Prostate gland (tissue), 2 donors: ENCODE measurements at places on chromosomes 6 and 20. TPM values are rescaled to one million over a fixed set of nuclear protein-coding genes. Genes with fewer than 3 reads are reported as not detected.

GRCh38 chr6:125787791-125788190, 3.0 kb upstream of the NCOA7 start:
- no peak for DNase-seq

- DNase-seq = no peak
These were observed 256.6 kb downstream of the EYS start for GRCh38 chr6:65450451-65450850.

- peak; percentile 74 for DNase-seq
These were observed 14.5 kb downstream of the GNL1 start for GRCh38 chr6:30541515-30542403.

DNA sequence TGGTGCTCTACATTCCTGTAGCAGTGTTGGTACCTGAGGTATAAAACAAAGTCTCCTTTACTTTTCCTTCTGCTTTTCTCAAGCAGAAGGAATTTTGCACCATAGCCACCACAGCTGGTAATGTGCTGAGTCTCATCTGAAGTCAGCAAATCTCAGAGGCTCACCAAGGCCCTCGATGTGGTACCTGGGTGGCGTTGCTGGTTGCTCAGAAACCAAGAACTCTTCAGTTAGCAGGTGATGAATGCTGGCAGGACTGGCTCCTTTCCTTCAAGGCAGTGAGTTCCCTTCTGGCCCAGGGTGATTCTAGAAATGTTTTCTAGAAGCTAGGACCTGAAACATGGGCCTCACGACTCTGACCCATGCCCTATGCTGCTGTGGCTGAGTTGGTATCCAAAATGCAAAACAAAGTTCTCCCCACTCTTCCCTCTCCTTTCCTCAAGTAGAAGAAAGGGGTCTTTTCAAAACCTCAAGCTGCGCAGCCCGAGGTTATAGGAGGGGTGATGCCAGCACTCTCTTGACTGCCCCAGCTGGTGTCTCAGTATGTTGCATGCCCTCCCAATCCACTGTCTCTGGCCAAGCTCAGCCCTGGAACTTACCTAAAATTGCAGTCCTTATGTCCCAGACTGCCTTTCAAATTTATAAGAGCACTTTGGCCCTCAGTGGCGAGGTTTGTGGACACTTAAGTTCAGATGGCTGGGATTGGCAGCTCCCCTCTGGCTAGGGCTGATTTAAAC, 592.3 kb downstream of the FRK start:
- DNase-seq = no peak

DNA sequence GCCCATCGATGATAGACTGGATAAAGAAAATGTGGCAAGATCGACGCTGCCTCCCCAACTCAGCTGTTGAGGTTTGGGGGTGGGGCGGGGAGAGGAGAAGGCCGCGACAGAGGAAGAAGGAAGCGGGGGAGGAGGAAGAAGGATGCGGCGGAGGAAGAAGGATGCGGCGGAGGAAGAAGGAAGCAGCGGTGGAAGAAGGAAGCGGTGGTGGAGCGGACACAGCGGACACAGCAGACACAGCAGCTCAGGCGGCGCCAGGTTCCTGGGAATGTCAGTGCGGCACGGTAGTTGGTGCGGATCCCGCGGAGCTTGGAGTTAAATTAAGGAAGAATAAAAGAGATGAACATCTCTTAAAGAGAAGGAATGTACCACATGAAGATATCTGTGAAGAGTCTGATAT, 163.9 kb upstream of the NT5E start:
- DNase-seq = no peak

DNA sequence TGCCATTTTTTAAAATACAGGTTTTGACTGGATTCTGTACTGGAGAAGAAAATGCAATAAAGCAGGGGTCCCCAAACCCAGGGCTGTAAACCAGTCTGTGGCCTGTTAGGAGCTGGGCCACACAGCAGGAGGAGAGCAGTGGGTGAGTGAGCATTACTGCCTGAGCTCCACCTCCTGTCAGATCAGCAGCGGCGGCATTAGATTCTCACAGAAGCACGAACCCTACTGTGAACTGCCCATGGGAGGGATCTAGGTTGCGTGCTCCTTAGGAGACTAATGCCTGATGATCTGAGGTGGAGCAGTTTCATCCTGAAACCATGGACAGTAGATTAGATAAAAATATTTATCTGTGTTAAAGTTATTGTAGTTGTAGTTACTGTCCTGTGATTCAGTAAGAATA, 21.1 kb upstream of the FBXO9 start:
- DNase-seq = no peak

DNA sequence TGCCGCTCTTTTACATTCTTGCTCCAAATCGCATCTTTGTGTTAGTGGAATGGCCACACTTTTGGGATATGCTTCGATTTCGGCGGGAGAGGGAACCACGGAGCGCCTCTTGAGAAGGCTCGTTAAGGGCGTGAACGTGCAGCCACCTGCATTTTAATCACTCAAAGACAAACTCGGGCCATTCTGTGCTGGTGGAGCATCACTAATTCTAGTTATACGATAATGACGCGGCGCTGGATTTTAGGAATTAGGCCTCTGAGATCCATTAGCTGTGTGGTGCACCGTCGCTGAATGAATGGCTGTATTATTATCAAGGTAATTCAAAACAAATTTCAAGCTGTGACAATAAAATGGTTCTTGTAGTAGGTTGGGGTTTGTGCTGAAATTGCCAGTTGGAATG, 305.6 kb downstream of the CDH4 start:
- no peak for DNase-seq

SLC2A10 gene
- total RNA-seq = 49.8 TPM
